ENCODE measurements at places on chromosomes 2 and 18.

GRCh38 chr18:12029786-12030584 lies 48.7 kb downstream of the IMPA2 start:
- no peak for DNase-seq

DNA sequence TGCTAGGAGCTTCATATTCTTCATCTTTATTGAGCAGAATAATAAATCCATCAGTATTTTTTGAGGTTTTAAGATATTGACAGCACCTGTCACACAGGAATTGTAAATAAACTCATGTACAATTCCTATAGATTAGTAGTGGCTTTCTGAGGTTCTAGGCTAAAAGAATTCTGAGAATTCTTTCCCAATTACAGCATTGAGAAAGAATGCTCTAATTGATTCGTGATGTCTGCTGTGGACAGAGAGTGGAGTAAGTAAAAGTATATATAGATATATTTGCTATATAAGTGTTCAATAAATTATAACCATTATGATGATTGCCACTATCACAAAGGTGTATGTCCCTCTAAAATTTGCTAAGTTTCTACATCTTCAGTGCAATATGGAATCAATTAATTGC lies 186.5 kb upstream of the NRP2 start:
- DNase-seq, result no peak

GRCh38 chr18:75208155-75208835 lies 644 bp downstream of the PTGR3 start:
- peak; percentile 46 for DNase-seq

DNA sequence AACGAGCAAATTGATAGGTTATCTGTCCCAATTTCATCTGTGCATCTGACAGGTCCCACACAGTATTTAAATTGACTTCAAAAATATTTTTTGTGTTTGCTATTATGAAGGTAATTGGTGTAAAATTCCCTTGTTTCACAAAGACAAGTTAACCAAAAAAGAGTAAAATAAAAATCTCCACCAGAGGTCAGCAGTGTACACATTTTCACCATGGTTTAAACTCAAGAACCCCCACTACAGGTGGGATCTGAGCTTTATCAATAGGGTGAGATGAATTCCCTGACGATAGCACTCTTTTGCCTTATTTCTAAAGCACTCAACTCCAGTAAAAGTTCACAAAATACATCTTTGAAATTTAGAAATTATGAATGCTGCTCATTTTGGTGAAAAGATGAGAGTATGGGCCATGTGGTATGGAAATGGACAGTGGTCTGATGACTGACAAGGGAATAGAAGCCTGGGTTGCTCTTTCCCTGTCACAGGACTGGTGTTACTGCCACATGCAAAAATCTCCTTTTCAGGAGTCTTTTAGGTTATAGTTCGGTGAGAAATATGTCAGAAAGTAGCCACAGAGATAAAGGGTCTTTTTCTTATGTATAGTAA lies 68.0 kb downstream of the SERPINB8 start:
- peak; percentile 49 for DNase-seq

DNA sequence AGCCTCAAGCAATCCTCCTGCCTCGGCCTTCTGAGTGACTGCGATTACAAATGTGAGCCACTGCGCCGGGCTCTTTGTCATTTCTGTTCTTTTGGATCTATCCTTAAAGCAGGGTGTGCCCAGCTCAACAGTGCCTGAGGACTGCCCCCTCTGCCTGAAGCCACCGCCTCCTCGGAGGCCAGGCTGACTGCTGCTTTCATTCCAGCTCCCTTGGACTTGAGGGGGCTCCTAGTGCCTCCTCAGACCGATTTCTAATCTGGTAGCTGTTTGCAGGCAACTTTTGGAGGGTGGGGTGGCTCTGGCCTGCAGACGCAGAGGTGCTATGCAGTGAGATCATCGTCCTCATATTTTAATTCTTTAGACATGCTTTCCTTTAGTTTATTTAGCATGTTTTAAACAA lies 35.9 kb upstream of the KLF11 start:
- no peak for DNase-seq

GRCh38 chr2:46849721-46850556 lies 65.7 kb downstream of the MCFD2 start:
- DNase-seq, result peak; percentile 95

GRCh38 chr2:42224422-42225067 lies 55.4 kb downstream of the EML4 start:
- no peak for DNase-seq

DNA sequence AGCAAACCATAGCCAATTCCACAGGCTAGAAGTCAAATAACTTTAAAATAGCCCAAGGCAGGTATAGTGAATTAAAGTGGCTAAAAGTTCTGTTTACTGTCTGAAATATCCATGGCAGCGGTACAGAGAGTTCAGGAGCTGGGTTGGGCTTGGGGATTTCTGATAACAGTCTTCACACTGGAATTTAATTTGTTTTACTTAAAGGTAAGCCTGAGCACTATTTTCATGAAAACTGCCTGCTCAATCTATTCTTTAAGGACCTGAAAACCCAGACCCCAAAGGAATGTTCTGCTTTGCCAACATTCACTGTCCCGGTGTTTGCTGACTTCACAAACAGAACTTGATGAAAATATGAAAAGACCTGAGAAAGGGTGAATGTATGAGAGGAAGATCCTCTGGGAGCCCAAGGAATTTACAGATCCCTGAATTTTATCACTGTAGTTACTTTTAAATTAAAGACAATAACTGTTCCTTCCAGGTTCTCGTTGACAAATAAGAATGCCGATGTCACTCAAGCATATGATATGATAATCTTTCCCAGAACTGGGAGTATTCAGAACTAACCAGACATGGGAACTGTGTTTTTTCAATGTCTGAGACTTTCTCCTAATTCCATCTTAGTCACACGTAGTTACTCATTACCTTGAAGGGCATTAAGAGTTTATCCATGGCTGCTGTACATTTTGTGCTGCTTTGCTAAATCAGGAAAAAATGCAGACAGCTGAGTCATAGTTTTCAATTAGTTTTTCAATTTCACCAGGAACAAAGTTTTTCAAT lies 28.3 kb upstream of the ITGB6 start:
- DNase-seq, result peak; percentile 95

DNA sequence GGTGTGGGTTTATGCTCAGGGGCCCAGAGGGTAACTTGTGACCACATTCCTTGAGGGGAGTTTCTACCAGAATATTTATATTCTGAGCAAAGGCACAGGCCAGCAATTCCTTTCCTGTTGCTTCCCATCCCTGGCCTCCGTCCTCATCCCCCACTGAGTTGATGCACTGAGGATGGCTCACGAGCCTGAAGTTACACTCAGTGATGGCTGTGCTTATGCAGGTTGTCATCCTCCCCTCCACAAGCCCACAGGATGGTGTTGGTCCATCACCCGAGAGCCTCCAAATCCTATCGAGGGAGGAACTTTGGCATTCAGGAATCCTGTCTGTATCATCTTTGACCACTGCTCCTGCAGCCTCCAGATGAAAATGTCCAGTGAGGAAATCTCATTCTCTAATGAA lies 28.4 kb upstream of the FHOD3 start:
- no peak for DNase-seq

- no peak for DNase-seq
Observed at GRCh38 chr2:233399306-233400225, 45.3 kb downstream of the DGKD start.

- DNase-seq, result no peak
Observed at GRCh38 chr2:208827549-208828221, 421.1 kb downstream of the PTH2R start.

- no peak for DNase-seq
Observed at GRCh38 chr2:644871-645270, 32.3 kb downstream of the TMEM18 start.

DNA sequence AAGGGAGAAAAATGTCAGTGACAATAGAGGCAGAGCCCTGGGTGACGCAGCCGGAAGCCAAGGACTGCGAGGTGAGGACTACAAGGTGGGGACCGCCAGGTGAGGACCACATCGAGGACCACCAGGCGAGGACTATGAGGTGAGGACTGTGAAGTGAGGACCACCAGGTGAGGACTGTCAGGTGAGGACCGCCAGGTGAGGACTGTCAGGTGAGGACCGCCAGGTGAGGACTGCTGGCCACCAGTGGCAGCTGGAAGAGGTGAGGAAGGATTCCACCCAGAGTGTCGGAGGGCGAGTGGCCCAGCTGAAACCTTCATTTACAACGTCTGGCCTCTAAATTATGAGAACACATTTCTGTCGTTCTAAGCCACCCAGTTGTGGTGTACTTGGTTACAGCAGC lies 41.6 kb downstream of the CYB5A start:
- no peak for DNase-seq

DNA sequence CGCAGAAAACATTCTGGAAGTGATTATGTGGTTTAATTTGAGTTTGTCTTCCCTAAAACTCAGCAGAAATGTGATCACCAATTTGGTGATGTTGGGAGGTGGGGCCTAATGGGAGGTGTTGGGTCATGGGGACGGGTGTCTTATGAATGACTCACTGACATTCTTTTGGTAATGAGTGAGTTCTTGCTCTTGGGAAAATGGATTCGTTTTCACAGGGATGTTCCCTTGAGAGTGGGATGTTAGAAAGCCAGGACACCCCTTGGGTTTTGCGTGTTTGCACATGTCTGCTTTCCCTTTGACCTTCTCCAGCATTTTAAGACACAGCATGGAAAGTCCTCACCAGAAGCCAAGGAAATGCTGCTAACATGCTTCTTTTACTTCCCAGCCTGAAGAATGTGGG lies 321.5 kb upstream of the NT5C1B start:
- DNase-seq, result peak; percentile 72

GRCh38 chr2:201969938-201970785 lies 63.5 kb upstream of the FZD7 start:
- peak; percentile 84 for DNase-seq

- no peak for DNase-seq
Observed at GRCh38 chr2:200193791-200194190, 112.7 kb upstream of the SPATS2L start.

- DNase-seq, result no peak
Observed at GRCh38 chr18:56060967-56061541, 473.1 kb upstream of the TCF4 start.

GRCh38 chr2:173286153-173286809 lies 68.4 kb upstream of the CDCA7 start:
- DNase-seq, result no peak

GRCh38 chr2:217993138-217993537 lies 9.7 kb downstream of the TNS1 start:
- peak; percentile 57 for DNase-seq

DNA sequence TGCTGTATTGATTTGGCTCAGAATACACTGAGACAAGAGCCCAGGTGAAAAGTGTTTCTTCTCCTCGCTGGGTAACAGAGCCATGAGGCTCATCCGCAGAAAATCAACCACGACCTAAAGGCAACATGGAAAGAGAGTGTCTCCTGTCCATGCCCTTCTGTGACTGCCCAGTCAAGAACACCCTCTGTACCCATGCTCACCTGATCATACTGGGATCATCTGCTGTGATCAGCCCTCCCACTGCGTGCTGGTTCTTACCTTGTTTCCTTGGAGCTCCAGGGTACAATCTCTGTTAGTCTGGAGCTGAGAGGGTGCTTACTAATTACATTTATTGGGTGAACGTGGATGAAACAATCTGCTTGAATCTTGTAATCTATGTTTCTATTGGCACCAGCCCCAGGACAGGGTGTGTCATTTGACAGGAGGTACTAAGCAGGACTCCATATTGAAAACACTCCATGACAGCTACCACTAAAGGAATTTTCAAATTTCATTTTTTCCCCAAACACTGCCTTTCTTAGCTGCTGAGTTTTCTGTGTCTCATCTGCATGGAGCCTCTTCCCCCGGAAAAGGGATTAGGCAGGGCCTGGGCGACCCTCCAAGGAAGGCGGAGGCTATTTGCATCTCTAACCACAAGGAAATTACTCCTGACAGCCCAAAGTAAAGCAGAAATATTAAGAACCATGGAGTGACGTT lies 39.7 kb upstream of the GRP start:
- DNase-seq, result peak; percentile 6

DNA sequence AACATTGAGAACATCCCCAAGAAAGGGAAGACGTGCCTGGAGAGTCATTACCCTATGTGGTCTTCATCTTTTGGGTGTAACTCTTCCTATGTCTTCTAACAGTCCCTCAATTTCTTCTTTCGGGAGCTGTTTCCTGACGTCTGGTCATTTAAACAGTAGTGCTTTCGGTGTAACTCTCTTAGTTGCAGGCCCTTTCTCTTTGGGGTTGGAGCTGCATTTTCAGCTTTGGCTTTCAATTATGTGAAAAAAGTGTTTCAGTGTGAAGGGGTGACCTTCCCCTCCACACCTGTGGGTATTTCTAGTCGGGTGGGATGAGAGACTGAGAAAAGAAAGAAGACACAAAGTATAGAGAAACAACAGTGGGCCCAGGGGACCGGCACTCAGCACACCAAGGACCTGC lies 105.9 kb downstream of the CERS6 start:
- DNase-seq, result no peak

- DNase-seq, result no peak
Observed at GRCh38 chr2:31066086-31066485, 72.2 kb downstream of the GALNT14 start.

- DNase-seq, result no peak
Observed at GRCh38 chr2:144281476-144281875, 238.4 kb downstream of the ZEB2 start.

- DNase-seq, result peak; percentile 98
Observed at GRCh38 chr2:215728504-215729065, 284.8 kb downstream of the MREG start.

- peak; percentile 15 for DNase-seq
Observed at GRCh38 chr2:37500031-37500430, 155.6 kb downstream of the QPCT start.

GRCh38 chr2:217438821-217439220 lies 564.0 kb downstream of the TNS1 start:
- no peak for DNase-seq

DNA sequence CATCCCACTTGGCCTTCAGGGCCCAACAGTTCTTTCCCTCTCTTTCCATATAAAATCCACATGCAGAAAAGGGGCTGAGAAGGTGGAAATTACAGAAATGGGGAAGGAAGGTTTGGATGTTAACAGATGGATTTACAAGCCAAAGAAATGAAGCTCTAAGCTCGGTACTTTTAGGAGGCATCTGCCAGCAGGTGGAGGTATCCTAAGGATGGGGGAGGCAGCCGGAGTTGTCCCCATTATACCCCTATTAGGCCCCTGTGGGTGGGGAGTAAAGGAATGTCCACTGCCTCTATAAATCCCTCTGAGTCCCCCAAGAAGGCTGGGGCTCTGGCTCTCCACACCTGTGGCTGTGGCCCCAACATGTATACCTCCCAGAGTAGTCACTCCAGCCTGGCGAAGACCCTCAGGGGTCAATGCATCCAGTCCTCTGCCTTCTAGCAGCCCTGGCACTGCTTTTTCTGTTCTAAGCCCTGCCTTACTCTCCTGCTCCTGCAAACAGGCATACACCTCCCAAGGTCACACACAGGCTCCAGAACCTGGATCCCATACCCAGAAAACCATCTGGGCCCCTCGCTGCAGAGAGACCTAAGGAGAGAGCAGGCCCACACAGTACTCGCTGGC lies 1.2 kb downstream of the FBXO41 start:
- no peak for DNase-seq

DNA sequence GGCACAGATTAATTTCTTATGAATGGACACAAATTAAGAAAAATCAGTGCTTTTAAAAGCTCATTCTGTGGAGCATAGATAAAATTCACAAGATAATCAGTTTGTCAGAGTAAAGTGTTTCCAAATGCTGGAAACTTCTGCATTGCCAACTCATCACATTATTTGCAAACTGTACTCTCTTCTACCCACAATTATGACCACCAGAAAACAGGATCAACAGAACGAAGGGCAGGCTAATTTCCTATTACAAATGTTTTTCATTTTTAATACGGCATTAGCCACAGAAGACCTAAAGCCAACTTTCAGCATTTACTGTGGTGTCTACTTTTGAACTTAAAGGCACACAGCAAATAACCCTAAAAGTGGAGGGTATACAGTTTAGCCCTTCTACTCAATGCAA lies 6.0 kb downstream of the IRS1 start:
- DNase-seq, result peak; percentile 35

GRCh38 chr2:2188344-2188920 lies 142.6 kb downstream of the MYT1L start:
- no peak for DNase-seq
